Stimulated activated CD4-positive, alpha-beta T cell treated with anti-CD3 and anti-CD28 coated beads, Interleukin-4, amount 100 ng/mL, for 24 hours (primary cell): ENCODE measurements at places on chromosomes 6 and 20.

DNA sequence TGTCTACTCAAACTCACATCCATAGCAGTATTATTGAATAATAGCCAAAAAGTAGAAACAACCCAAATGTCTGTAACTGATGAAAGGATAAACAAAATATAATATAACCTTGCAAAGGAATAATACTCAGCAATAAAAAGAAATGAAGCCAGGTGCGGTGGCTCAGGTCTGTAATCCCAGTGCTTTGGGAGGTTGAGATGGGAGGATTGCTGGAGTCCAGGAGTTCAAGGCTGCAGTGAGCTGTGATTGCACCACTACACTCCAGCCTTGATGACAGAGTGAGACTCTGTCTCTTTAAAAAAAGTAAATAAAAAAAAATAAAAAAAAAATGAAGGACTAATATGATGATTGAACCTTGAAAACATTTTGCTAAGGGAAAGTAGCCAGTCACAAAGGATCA is 22.1 kb upstream of the KIF16B start:
- DNase-seq = no peak

GRCh38 chr6:135180542-135181332 is at the start of gene MYB:
MYB (plus strand) TSS chr6:135181308; CDS start chr6:135181514, 206 bp downstream.
- peak; percentile 72 for DNase-seq

DNA sequence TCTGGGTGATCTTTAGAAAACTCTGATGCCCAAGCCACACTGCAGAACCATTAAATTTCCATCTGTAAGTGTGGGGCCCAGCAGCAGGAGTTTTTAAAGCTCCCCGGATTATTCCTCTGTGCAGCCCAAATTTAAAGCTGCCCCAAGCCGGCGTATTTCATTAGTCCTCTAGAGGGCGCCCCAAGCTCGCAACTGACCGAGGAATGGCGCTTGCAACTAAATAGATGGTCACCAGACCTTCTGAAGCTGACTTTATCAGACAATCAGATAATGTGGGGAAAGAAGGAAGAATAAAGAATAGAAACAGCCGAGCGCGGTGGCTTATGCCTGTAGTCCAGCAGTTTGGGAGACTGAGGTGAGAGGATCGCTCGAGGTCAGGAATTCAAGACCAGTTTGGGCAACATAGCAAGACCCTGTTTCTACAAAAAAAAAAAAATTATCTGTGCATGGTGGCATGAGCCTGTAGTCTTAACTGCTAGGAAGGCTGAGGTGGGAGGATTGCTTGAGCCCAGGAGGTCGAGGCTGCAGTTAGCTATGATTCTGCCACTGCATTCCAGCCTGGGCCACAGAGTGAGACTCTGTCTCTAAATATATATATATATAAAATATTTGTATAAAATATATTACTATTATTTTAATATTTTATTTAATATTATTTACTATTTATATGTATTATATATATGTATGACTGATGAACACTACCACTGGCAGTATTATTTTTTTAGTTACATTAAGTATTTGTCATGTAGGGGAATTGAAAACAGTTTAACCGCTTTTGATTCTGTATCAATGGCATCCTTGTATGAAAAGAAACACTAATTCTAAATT is 56.0 kb downstream of the OTOR start:
- DNase-seq = peak; percentile 45

- DNase-seq = no peak
Measured at GRCh38 chr6:130115036-130115435, 96.7 kb downstream of the L3MBTL3 start.
